ENCODE measurements at places on chromosomes 5 and 9. TPM values are rescaled to one million over a fixed set of nuclear protein-coding genes. Genes with fewer than 3 reads are reported as not detected.
A peak's percentile ranks its signal among the peaks of the same experiment; 100 is the strongest.

The TCF7 gene
- total RNA-seq = 1.2 TPM

GRCh38 chr9:81607593-81608288 lies 81.6 kb downstream of the TLE1 start:
- no peaks in the 10 kb centered on the region for H3K27me3 ChIP-seq
- no peak overlapping the region for H3K27ac ChIP-seq
- H3K36me3 ChIP-seq = peaks cover 11% of the 10 kb centered on the region
- H3K4me1 ChIP-seq = peaks cover 10% of the 10 kb centered on the region
- DNase-seq = no peak

DNA sequence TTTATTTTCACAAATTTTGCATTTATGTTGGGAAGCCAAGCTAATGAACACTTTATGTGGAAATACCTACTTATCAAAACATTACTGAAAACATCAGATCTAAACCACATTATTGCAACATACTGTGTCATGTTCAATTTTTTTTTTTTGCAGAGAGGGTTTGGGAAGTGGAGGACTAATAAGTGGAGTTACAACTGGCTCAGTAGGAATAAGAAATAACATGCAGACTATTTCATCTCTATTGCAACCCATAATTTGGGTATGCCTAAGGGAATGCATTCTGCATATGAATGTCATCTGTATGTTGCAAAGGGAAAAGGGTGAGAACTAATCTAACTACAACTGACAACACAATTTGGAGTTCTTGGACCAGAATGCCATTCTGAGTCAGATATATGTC lies 41.8 kb downstream of the APC start:
- H3K4me1 ChIP-seq = no peaks in the 10 kb centered on the region
- H3K36me3 ChIP-seq = peaks cover 23% of the 10 kb centered on the region
- no peaks in the 10 kb centered on the region for H3K27me3 ChIP-seq
- no peak for DNase-seq
- no peak overlapping the region for H3K27ac ChIP-seq

DNA sequence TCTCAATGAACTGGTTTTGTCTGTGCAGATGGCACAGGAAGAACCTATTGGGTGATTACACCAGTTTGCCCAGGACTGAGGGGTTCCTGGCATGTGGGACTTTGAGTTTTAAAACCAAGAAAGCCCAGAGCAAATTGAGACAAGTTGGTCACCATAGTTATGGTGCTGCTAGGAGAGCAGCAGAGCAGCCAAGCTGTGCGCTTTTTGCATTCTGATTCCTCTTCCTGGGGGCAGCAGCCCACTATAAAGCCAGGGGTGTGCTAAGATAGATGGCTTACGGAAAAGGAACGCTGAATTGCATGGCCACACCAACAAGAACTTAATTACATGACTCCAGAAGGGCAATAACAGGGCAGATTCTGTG lies 49.7 kb downstream of the TIMD4 start:
- H3K27ac ChIP-seq = no peak overlapping the region
- no peaks in the 10 kb centered on the region for H3K27me3 ChIP-seq
- no peak overlapping the region for H3K4me3 ChIP-seq
- H3K36me3 ChIP-seq = no peaks in the 10 kb centered on the region
- H3K4me1 ChIP-seq = no peaks in the 10 kb centered on the region

GRCh38 chr9:75891771-75892215 lies 1.3 kb downstream of the PCSK5 start:
- DNase-seq = peak; percentile 10
- peaks cover 39% of the 10 kb centered on the region for H3K4me1 ChIP-seq
- H3K27me3 ChIP-seq = no peaks in the 10 kb centered on the region
- H3K27ac ChIP-seq = no peak overlapping the region
- no peaks in the 10 kb centered on the region for H3K36me3 ChIP-seq

DNA sequence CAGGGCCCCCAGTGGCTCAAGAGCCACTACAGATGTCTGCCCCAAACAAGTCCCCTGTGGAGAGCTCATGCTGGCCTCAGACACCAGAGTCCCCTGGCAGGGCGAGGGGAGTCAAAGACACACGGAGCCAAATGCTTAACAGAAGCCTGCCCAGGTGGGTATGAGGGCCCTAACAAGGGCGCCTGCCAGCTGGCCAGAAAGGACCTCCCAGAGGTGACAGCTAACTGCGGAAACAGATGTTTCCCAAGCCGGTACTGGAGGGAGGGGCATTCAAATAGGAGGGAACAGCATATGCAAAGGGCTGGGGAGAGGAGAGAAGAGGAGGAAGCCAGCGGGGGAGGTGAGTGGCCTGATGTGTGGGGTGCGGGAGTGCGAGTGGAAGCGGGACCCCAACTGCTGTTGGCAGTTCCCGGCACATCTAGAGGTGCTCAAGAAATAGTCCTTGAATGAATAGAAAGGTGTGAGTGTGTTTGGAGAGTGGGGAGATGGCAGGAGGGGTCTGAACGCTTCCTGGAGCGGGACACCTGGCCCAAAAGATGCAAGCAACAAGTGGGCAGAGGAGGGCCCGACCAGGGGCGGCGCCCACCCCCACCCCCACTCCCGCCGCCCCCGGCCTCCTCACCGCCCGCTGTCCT lies 824 bp downstream of the MXD3 start:
- H3K27me3 ChIP-seq = no peaks in the 10 kb centered on the region
- no peak overlapping the region for H3K27ac ChIP-seq
- H3K4me1 ChIP-seq = peaks cover 22% of the 10 kb centered on the region
- no peak for DNase-seq
- H3K4me3 ChIP-seq = peak overlapping the region; percentile 57

DNA sequence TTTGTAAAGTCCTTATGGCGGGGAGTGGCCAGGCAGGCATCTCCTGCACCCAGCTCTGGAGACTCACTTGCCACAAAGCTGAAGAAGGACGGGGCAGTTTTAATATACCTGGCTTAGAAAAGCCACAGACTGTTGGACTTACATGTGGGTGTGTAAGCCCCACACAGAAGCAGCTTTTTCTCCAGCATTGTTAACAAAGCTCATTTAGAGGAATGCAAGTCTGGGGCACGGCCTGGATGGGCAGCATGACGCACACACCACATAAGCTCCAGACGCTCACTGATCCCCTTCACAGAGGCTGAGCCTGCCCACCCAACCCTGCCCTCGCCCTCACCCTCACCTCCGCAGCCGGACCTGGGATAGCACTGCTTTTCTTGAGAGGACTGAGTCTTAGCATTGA lies 58.0 kb upstream of the PDE8B start:
- H3K36me3 ChIP-seq = no peaks in the 10 kb centered on the region
- H3K27ac ChIP-seq = no peak overlapping the region
- H3K4me1 ChIP-seq = peaks cover 1% of the 10 kb centered on the region
- no peak overlapping the region for H3K4me3 ChIP-seq
- no peak for DNase-seq

The IL12B gene
- not detected for total RNA-seq

- H3K27ac ChIP-seq = no peak overlapping the region
- H3K4me3 ChIP-seq = no peak overlapping the region
- no peaks in the 10 kb centered on the region for H3K4me1 ChIP-seq
- no peaks in the 10 kb centered on the region for H3K36me3 ChIP-seq
- no peak for DNase-seq
Measured at GRCh38 chr5:77356740-77357139, 135.4 kb downstream of the WDR41 start.

DNA sequence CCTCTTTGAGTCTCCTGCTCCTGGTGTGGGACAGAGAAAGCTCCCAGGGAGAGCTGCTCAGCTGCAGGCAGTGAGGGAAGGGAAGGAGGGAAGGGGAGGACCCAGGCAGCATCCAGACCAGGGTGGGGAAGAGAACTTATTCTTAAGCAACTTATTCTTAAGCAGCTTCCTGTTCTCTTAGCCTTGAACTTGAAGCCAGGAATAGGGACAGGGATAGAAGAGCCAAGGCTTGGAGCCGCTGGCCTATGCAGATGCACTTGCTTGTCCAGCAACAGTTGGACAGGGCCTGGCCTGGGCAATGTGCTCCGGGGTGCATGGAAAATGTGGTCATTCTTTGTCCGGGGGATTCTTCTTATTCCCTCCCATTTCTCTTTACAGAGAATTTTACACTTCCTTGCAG lies 31.4 kb upstream of the SPTLC1 start:
- no peak overlapping the region for H3K4me3 ChIP-seq
- H3K36me3 ChIP-seq = no peaks in the 10 kb centered on the region
- peaks cover 6% of the 10 kb centered on the region for H3K4me1 ChIP-seq
- peaks cover 2% of the 10 kb centered on the region for H3K27me3 ChIP-seq

- no peaks in the 10 kb centered on the region for H3K4me1 ChIP-seq
- no peak overlapping the region for H3K4me3 ChIP-seq
- peaks cover 13% of the 10 kb centered on the region for H3K27me3 ChIP-seq
- H3K36me3 ChIP-seq = no peaks in the 10 kb centered on the region
Measured at GRCh38 chr9:21624675-21625644, 142.8 kb upstream of the IFNE start.

GRCh38 chr5:52580921-52581320 lies 206.8 kb upstream of the ITGA1 start:
- no peak overlapping the region for H3K27ac ChIP-seq
- no peak overlapping the region for H3K4me3 ChIP-seq
- H3K4me1 ChIP-seq = no peaks in the 10 kb centered on the region
- H3K27me3 ChIP-seq = no peaks in the 10 kb centered on the region

The FAM81B gene
- total RNA-seq = 1.2 TPM

DNA sequence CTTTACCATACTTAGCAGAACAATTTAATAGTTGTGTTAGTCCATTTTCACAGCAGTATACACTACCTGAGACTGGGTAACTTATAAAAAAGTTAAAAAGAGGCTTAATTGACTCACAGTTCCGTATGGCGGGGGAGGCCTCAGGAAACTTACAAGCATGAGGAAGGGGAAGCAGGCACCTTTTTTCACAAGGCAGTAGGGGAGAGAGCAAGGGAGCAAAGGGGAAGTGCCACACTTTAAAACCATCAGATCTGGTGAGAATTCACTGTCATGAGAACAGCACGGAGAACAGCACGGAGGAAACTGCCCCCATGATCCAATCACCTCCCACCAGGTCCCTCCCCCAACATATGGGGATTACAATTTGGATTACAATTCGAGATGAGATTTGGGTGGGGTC lies 269.9 kb downstream of the MTRR start:
- H3K27ac ChIP-seq = no peak overlapping the region
- no peaks in the 10 kb centered on the region for H3K4me1 ChIP-seq
- no peaks in the 10 kb centered on the region for H3K36me3 ChIP-seq
- no peak for DNase-seq

Data from heart left ventricle (tissue), 16 donors.